ENCODE measurements at places on chromosomes 3 and 15. TPM values are rescaled to one million over a fixed set of nuclear protein-coding genes. Genes with fewer than 3 reads are reported as not detected.

DNA sequence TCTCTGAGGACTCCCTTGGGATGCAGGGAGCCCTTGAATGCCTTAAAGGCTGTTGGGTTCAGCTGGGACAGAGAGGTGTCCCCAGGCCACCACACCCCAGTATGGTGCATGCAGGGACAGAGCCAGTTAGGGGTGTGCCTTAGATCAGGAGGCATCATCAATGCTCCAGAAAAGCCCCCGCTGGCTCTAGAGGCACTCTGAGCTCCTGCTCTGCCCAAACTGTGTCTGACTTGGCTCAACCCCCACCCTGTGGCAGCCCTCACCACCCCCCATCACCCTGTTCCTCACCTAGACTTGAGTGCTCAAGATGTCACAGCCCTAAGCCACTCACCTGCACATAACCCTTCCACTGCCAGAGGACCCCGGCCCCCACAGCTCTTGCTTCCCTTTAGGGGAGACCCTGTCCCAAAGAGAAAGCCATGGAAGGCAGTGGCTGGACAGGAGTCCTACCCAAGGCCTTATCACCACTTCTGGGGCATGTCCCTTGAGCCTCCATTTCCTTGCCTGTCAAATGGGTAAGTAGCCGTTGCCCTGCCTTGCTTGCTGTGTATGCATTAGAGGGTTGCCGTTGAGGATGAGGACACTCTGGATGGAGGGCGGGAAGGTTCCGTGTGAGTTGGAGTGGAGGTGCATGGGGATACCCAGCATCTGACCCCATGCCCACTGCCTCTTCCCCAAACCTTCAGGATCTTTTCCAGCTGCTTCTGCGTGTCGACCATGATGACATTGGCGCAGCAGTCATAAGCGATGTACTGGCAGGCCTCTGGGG is 41.4 kb downstream of the ACSBG1 start:
- H3K4me1 ChIP-seq: no peaks in the 10 kb centered on the region
- no peaks in the 10 kb centered on the region for H3K36me3 ChIP-seq
- H3K27ac ChIP-seq: no peak overlapping the region
- peaks cover 11% of the 10 kb centered on the region for H3K27me3 ChIP-seq
- DNase-seq: no peak

DNA sequence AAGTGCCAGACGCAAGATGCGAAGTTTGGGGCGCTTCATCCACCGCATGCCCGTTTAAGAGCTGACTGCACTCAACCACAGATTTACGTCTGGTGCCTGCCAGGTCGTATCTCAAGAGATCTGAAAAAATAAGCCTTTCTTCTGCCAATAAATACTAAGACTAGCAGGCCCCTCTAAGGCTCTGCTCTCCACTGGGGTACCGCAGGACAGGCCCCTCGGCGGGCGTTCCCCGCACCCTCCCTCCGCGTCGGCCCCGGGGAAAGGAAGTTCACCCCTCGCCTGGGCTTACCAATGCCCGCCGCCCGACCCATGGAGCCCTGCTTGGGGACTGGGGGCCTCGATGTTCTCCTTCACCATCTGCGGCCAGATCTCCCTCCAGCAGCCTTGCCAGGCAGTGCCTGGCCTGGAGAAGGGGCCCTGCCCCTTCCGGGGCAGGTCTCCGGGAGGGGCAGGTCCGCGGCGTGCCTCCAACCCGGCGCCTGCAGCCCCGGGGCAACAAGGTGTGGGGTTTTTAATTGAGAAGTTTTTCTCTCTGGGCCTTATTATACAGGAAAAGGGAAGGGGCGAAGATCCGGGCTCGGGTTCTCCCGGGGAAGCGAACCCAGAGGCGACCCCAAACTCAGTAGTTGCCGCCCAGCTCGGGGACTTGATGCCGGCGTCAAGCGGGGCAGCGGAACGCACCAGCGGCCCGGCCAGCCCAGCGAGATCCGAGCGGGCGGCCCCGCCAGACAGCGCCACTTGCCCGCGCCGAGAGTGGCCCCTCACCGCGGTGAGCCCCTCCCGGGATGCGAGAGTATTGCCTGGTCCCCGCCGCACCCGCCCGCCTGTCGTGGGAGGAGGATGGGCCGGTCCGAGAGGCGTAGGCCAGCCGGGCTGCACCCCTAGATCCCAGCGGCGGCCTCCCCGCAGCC is 735 bp downstream of the GOLGA8B start:
- H3K4me3 ChIP-seq: peak overlapping the region; percentile 90
- H3K4me1 ChIP-seq: peaks cover 42% of the 10 kb centered on the region

Gene MKRN2OS
- total RNA-seq: not detected

DNA sequence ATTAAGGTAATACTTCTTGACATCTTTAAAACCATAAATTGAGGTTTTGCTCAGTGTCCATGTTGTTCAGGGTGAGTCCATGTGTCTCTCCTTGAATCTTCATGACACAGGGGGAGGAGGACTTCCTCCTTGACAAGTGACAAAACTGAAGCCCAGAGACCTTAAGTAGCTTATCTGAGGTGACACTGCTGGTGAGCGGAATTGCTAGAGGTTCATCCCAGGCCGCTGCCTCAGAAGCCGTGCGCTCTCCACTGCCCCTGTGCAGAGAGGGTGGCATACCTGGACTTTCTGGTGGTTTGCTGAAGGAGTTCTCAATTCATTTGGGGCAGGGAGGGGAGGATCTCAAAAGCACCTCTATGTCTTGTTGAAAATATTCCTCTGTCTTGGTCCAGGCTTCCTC is 23.2 kb upstream of the CCDC174 start:
- DNase-seq: no peak
- H3K4me1 ChIP-seq: no peaks in the 10 kb centered on the region
- no peaks in the 10 kb centered on the region for H3K36me3 ChIP-seq
- no peak overlapping the region for H3K4me3 ChIP-seq
- peaks cover 7% of the 10 kb centered on the region for H3K27me3 ChIP-seq
- H3K27ac ChIP-seq: no peak overlapping the region

- no peaks in the 10 kb centered on the region for H3K36me3 ChIP-seq
- DNase-seq: no peak
- no peaks in the 10 kb centered on the region for H3K27me3 ChIP-seq
- no peak overlapping the region for H3K27ac ChIP-seq
- H3K4me1 ChIP-seq: no peaks in the 10 kb centered on the region
Measured at GRCh38 chr3:73868688-73869315, 244.1 kb upstream of the PDZRN3 start.

- no peaks in the 10 kb centered on the region for H3K27me3 ChIP-seq
- H3K4me1 ChIP-seq: no peaks in the 10 kb centered on the region
- no peak overlapping the region for H3K27ac ChIP-seq
Measured at GRCh38 chr3:176190755-176191154, 1006.5 kb downstream of the TBL1XR1 start.

GRCh38 chr3:31043184-31043819 is 148.8 kb upstream of the GADL1 start:
- no peaks in the 10 kb centered on the region for H3K36me3 ChIP-seq
- H3K27ac ChIP-seq: no peak overlapping the region
- H3K4me1 ChIP-seq: no peaks in the 10 kb centered on the region
- no peaks in the 10 kb centered on the region for H3K27me3 ChIP-seq
- no peak for DNase-seq

Gene CPNE9
- not detected for total RNA-seq

- no peak overlapping the region for H3K27ac ChIP-seq
- H3K27me3 ChIP-seq: peaks cover 27% of the 10 kb centered on the region
- H3K4me3 ChIP-seq: no peak overlapping the region
- DNase-seq: no peak
Measured at GRCh38 chr15:39589193-39589814, 8.4 kb downstream of the THBS1 start.

DNA sequence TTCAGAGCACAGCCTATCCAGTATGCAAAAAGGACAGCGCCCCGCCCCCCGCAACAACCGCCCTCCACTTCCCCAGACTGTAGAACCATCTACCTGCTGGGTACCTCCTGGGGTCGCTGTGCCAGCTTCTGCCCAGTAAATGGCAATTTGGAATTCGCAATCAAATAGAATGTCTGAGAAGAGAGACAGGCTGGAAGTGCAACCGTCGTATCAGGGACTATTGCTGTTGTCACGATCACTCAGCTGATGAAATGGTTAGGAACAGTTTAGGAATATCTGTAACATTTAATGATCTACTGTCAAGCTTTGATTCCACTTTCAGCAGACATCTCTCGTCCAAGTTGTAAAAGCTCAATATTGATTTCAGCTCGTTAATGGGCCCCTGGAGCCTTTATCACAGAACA is 13.3 kb upstream of the PARL start:
- H3K4me1 ChIP-seq: no peaks in the 10 kb centered on the region
- H3K4me3 ChIP-seq: no peak overlapping the region
- peaks cover 17% of the 10 kb centered on the region for H3K27me3 ChIP-seq
- no peak overlapping the region for H3K27ac ChIP-seq
- H3K36me3 ChIP-seq: no peaks in the 10 kb centered on the region

DNA sequence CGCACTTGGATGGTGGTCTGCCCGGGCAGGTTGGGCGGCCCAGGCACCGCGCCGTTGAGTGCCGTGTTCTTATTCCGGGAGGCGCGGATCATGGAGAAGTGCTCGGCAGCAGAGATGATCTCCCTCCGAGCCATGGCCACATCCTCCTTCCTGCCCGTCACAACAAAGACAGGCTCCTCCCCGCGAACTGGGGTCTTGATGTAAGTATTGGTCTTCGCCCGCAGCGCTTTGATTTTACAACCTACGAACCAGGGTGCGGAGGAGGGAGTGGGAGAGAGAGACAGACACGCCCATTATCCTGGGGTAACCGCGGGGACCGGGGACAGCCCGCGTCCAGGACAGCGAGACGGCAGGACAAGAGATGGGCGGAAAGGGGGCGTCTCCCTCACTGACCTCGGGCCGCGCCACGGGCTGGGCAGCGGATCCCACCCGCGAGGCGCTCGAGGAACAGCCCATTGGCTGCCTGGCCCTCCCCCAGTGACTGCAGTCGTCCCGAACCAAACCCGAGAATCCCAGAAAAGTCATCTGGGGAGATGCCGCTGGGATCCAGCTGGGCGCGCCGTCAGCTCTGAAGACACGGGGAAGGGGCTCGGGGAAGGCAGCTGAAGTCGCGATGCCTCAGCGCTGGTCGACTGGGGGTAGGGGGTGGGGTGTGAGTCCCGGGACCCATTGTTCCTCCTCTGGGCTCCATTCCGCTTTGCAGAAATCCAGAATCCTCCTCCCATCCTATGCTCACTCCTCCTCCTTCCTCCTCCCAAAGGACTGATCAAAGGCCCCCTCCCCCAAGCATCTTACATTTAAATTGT is 1.2 kb downstream of the MEX3B start:
- peaks cover 2% of the 10 kb centered on the region for H3K36me3 ChIP-seq
- DNase-seq: peak; percentile 58
- H3K27me3 ChIP-seq: peaks cover 35% of the 10 kb centered on the region
- peaks cover 16% of the 10 kb centered on the region for H3K4me1 ChIP-seq
- peak overlapping the region; percentile 68 for H3K27ac ChIP-seq

DNA sequence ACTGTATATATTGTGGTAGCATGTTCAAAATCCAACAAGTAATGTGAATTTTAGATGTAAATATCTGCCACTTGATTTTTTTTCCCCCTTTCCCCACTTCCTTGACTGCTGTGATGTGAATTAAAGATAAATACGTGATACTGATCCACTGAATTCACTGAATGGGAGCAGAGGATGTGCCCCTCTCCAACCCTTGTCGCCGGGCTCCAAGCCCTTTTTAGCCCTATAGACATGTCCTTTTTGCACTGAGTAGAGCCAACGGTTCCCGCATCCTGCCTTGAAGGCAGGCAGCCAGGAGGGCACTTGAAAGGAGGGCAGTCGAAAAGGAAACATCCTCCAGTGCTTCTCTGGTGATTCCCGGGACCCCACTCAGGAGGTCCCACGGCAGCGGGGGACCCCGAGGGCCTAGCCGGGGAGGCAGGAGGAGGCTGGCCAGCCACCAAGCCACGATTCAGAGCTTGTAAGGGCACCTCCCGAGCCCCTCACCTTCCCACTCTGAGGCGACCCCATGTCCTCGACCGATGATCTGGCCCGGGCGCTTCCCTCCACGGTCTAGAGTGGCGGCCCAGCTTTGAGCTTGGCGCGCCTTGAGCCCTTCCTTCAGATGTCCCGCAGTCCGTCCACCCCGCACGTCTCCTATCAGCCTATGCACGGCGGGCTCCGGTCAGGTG is 901 bp upstream of the MANF start:
- peak; percentile 36 for DNase-seq
- H3K27ac ChIP-seq: peak overlapping the region; percentile 100
- peaks cover 42% of the 10 kb centered on the region for H3K36me3 ChIP-seq
- H3K4me3 ChIP-seq: peak overlapping the region; percentile 100
- H3K4me1 ChIP-seq: peaks cover 50% of the 10 kb centered on the region

GRCh38 chr15:27665002-27665401 is 434.1 kb downstream of the OCA2 start:
- peak; percentile 10 for DNase-seq
- peaks cover 9% of the 10 kb centered on the region for H3K4me1 ChIP-seq

GRCh38 chr15:29226436-29227208 is 43.0 kb downstream of the NSMCE3 start:
- no peaks in the 10 kb centered on the region for H3K36me3 ChIP-seq
- H3K27me3 ChIP-seq: peaks cover 31% of the 10 kb centered on the region
- H3K27ac ChIP-seq: no peak overlapping the region
- no peak for DNase-seq
- no peak overlapping the region for H3K4me3 ChIP-seq

- H3K4me1 ChIP-seq: peaks cover 35% of the 10 kb centered on the region
- no peaks in the 10 kb centered on the region for H3K27me3 ChIP-seq
- peak overlapping the region; percentile 93 for H3K4me3 ChIP-seq
- peak overlapping the region; percentile 97 for H3K27ac ChIP-seq
- H3K36me3 ChIP-seq: peaks cover 37% of the 10 kb centered on the region
Measured at GRCh38 chr3:5186858-5187155, 700 bp upstream of the EDEM1 start.

DNA sequence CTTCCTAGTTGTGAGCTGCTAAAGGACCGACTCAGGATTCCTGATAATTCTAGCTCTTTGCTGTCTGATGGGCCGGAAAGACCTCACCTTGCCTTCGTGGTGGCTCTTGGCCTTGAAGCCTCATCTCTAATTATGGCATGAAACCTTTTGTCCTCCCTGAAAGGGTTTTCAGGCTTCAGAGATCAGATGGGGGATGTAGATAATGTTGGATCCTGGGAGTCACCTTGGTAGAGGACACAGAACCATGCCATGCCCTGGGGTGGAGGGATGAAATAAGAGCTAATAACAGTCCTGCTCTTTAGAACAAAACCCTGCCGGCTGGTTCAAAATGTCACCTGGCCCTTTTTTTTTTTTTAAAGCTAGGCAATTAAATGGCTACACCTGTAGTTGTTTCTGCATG is 50.8 kb upstream of the SYN2 start:
- H3K27ac ChIP-seq: no peak overlapping the region
- H3K4me1 ChIP-seq: no peaks in the 10 kb centered on the region
- H3K4me3 ChIP-seq: no peak overlapping the region
- no peak for DNase-seq

DNA sequence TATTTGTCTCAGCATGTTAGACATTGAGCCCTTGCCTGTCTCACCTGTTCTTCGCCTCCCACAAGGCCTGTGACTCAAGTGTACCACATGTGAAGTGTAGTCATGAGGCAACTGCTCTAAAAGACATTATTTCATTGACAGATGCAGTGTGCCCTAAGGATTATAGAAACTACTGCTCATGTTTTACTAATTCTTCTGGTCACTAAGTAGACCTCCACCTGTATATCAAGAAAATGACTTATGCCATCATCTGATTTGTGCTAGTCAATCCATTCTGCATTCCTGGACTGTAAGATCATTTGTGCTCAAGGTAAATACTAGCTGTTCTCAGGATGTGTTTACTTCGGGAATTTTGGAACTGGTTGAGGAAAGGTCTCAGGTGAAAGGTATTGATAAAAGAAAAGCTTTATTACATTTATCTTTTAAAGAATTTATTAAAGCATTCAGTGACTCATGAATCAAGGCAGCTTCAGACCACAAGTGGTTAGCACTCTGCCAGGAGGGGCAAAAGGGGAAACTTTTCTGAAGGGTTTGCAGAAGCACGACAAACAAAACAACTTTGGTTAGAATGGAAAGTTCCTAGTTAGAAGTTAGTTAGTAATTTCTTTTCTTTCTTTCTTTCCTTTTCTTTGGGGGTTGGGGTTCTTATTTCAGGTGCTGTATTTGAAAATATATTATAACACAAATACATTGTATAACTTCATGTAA is 465.3 kb upstream of the CBLB start:
- peaks cover 65% of the 10 kb centered on the region for H3K4me1 ChIP-seq
- H3K27me3 ChIP-seq: no peaks in the 10 kb centered on the region
- peak overlapping the region; percentile 44 for H3K4me3 ChIP-seq
- peak; percentile 37 for DNase-seq
- peak overlapping the region; percentile 78 for H3K27ac ChIP-seq

Data from activated CD4-positive, alpha-beta T cell treated with anti-CD3 and anti-CD28 coated beads, Interleukin-2, amount 10 ng/mL, durations not matched to agents 7 days and 5 days (primary cell).